ENCODE measurements at places on chromosomes 6 and 20.

- no peak for DNase-seq
Observed at GRCh38 chr20:31638317-31638716, 605 bp downstream of the COX4I2 start.

- no peak for DNase-seq
Observed at GRCh38 chr6:51618563-51618962, 468.9 kb downstream of the PKHD1 start.

DNA sequence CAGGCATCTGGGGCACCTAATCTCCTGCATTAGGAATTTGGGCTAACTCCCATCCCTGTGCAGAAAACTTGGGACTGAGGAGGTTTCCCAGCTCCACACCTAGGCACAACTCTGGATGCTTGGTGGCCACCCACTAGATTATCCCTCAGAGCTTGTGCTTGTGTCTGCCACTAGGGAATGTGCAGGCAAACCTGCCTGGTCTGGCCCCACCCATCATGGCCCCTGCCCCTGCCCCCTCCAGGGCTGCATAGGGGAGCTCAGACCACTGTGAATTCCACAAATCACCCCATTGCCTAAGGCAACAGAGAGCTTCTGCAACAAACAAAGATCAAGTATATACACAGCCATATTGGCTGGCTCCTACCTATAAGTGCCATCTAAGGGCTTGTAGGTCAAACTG is 31.1 kb downstream of the STMND1 start:
- DNase-seq, result no peak

GRCh38 chr6:159533568-159533967 is 159.5 kb downstream of the SOD2 start:
- no peak for DNase-seq

GRCh38 chr6:42239333-42239732 is 21.7 kb upstream of the MRPS10 start:
- DNase-seq, result no peak

- DNase-seq, result no peak
Observed at GRCh38 chr6:42197555-42198362, 3.0 kb upstream of the GUCA1B start.

DNA sequence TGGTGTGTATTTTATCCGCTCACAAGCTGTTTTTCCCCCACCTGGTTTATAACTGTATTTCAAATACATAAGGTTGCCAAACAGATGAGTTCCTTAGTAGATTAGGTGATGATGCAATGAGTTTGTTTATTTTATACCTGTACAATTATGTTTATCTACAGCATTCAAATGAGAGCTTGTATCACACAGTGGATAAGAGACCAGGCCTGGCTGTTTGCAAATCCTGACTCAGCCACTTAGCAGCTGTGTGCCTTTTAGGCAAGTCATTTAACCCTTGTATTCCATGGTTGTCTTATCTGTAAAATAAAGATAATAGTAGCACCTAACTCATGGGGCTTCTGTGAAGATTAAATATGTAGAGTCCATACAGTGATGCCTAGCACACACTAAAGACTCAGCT is 143.7 kb downstream of the MOXD1 start:
- DNase-seq, result no peak
